ENCODE measurements at places on chromosomes 7 and 10.

DNA sequence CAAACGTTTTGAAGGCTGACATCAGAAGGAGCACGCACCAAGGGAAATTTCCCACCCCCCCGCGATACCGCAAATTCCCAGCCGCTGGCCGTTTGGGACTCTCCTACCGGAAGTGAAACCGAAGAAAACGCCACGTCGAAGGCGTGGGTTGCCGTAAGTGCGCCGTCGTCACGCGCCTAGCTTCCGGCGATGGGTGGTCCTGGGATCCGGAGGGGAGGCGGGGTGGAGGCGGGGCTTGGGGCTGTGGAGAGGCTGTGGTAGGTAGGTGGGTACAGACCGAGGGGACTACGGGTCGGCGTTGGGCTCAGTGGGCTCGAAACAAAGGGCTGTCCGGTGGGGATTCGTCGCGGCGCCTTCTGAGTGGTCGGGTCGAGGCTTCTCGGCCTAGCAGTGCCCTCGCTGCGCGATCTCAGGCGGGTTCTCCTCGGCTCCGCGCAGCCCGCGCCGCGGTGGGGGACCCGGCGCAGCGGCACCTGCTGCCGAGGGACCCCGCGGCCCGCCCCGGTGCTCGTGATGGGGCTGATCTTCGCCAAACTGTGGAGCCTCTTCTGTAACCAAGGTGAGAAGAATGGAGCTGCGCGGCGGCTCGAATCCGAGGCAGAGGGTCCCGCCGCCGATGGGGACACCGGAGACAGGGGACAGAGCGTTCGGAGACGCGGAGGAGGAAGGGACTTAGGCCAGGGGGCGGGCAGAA is at the start of gene ARL5B:
Gene ARL5B (plus strand): TSS at position 307 of the 694 bp plus-strand sequence. CDS start 207 bp downstream, at position 514.
- DNase-seq = peak; percentile 95

- DNase-seq = peak; percentile 50
Observed at GRCh38 chr10:110409926-110410325, 87.8 kb upstream of the DUSP5 start.

- peak; percentile 44 for DNase-seq
Observed at GRCh38 chr7:55078465-55079372, 59.9 kb downstream of the EGFR start.

DNA sequence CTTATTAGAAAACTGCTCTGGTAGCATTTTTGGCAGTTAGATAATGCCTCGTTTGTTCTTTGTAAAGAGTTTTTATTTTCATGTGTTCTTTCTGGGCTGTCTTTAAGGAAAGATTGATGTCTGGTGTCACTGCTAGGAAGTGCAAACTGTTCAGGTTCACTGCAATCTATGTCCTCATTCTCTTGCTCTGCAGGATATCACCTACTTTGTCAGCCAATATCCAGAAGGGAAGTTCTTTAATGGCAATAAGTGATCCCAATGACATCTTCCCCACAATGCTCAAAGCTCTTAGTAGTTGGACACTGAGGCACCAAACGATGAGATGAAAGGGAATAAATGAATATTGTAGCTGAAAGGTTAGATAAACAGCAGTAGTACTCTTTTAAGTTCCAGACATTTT is 115.1 kb downstream of the AGMO start:
- DNase-seq = no peak

- no peak for DNase-seq
Observed at GRCh38 chr7:43318188-43318770, 205.8 kb downstream of the HECW1 start.
